ENCODE measurements at places on chromosomes 7 and 10. TPM values are rescaled to one million over a fixed set of nuclear protein-coding genes. Genes with fewer than 3 reads are reported as not detected.

Gene MDFIC
- 39.3 TPM for total RNA-seq

Gene VGF
- total RNA-seq, result under 0.01 TPM

Gene CYP2W1
- total RNA-seq, result not detected

Gene C10orf105
- not detected for total RNA-seq

Gene GIMAP6
- total RNA-seq, result not detected

Gene SEC23IP
- total RNA-seq, result 37.7 TPM

GRCh38 chr7:4819560-4820404 is 42.0 kb downstream of the PAPOLB start:
- DNase-seq, result no peak

DNA sequence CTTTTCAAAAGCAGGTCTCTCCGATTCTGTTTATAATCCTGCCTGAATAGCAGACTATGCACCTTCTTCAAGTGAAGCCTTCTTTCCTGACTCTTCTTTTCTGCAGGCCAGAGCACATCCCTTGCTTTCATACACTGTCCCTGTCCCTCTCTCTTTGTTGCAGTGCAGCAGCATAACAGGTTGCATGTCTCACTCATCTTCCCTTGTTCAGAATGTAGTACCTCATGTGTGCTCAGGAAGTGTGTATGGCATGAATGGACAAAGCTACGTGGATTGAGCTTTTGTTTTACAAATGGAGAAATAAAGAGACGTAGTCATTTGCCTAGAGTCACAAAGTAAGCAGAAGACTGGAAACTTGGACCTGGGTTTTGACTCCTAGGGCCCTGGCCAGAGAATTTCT is 68.0 kb downstream of the PTPRZ1 start:
- DNase-seq, result no peak

DNA sequence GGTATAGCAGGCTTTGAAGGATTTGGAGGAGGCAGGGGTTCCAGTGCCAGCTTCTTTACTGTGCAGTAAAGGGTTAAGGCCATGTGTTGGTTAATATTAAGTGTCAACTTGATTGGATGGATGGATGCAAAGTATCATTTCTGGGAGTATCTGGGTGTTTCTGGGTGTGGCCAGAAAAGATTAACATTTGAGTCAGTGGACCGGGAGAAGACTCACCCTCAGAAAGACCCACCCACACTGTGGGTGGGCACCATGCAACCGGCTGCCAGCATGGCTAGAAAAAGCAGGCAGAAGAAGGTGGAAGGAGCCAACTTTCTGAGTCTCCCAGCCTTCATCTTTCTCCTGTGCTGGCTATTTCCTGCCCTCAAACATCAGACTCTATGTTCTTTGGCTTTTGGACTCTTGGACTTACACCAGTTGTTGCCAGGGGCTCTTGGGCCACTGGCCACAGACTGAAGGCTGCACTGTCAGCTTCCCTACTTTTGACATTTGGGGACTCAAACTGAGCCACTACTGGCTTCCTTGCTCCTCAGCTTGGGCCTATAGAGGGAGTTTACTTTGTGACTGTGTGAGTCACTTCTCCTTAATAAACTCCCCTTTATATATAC is 6.8 kb upstream of the TRUB1 start:
- DNase-seq, result no peak

GRCh38 chr10:88537322-88537721 is 45.8 kb downstream of the RNLS start:
- no peak for DNase-seq

GRCh38 chr10:44320756-44321155 is 64.1 kb downstream of the CXCL12 start:
- DNase-seq, result no peak

- DNase-seq, result no peak
Observed at GRCh38 chr10:85602306-85602705, 764.3 kb downstream of the GRID1 start.

DNA sequence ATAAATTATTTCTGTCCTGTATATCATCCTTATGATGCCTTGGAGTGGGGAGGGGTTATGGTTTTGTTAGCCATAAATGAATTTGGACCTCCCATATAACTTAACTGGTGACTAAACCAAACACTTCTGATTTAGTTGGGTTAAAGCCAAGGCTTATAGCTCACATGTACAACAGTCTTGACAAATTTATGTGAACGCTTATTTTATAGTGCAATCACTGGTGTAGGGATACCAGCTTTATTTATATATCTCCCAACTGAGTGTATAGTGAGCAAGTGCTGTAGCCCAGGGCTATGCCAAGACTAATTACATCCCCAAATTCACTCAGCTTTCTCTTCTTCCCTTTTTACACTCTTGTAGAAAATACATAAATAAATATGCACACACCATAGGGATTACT is 956.2 kb downstream of the SORCS3 start:
- no peak for DNase-seq

GRCh38 chr10:104931612-104932134 is 290.6 kb downstream of the SORCS3 start:
- no peak for DNase-seq

GRCh38 chr10:24931236-24931635 is 21.2 kb downstream of the PRTFDC1 start:
- DNase-seq, result no peak

DNA sequence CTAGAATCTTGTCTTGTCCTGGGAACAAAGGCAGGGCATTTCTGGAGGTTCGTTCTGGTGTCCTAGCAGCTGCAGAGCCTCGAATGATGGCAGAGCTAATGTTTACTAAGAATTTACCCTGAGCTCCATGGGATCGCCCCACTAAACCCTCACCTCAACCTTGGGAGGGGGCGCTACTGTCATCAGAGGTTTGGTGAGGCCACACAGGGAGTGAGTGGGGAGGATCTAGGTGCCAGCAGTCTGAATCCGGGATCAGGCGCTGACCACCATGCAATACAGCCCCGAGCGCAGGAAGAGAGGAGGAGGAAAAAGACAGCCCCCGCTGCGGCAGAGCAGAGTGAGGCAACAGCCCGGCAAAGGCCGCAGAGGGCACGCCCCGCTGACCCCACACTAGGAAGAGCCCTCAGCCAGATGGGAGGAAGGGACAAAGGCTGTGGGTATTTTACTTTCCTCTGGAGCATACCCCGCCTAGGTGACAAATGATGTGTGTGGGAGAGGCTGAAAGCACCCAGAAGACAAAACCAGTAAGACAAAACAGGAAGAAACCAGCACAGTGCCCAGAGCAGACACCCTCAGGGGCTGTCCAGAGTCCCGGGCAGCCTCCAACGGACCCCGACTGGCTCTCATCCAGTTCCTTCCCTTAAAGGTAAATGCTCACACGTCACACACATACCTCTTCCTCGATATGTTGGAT is 103.5 kb downstream of the FAM53B start:
- DNase-seq, result peak; percentile 55

DNA sequence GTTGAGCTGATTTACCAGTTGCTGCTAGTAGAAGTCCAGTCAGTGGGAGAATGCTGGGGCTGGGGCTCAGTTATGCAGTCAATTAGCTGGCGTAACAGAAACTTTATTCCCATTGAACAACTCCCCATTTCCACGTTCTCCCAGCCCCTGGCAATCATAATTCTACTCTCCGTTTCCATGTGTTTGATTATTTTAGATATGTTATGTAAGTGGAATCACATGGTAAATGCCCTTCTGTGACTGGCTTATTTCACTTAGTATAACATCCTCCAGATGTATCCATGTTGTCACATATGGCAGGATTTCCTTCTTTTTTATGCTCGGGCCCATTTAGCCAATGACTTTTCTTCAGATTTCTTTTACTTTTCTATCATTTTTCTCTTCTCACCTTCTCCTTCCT is 61.1 kb upstream of the EXOC4 start:
- DNase-seq, result no peak

DNA sequence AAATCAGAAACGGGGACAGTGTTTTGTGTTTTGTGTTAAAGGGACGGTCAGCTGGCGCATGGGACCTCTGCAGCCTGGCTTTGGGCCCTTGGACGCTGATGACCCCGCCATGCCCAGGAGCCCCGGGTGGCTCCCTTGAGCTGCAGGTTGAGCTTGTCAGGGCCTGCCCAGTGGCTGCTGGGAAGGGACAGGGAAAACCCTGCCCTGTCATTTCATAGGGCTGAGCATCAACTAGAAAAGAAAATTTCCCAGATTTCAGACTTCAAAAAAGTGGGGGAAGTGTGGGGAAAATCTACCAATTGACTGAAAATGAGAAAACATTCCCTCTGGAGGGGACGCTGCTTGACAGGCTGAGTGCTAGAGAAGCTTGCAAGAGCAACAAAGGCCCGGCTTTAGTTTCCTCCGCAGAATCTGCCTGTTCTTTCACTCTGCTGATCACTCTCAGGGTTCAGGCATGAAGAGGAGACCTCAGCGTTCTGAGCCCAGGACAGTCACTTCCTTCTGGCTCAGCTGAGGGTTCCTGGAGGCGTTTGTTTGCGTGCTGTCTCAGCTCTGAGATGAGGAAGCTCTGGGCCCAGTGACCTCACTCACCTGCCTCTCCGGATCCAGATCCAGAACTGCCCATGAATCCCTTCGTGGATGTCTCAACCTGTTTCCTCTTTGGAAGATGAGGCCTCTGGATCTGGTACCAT is 18.6 kb upstream of the DNAJB6 start:
- no peak for DNase-seq

- peak; percentile 96 for DNase-seq
Observed at GRCh38 chr7:139853506-139854123, 24.6 kb downstream of the TBXAS1 start.

DNA sequence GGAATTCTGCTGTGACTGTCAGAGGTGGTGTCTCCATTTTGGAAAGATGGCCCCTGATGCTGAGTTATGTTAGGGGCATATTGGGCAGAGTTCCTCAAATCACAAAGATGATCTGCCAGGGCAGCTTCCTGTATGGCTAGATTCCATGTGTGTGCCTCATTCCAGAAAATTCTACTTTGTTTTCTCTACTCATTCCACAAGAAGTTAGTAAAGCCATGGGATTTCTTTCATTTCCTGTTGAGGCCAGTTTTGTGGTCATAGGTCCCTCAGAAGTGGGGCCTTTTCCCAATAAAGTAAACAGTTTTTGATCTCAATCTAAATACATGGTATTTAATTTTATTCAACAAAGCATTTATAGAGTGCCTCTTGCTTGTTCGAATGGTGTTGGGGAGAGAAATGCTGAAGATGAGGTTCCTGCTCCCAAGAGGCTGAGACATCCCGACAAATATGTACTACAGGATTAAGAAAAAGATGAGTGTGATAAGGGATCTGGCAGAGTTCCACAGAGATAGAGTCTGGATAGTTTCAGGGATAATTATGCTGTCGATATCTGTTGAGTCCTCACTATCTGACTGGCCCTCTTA is 33.0 kb downstream of the MINDY4 start:
- peak; percentile 91 for DNase-seq

DNA sequence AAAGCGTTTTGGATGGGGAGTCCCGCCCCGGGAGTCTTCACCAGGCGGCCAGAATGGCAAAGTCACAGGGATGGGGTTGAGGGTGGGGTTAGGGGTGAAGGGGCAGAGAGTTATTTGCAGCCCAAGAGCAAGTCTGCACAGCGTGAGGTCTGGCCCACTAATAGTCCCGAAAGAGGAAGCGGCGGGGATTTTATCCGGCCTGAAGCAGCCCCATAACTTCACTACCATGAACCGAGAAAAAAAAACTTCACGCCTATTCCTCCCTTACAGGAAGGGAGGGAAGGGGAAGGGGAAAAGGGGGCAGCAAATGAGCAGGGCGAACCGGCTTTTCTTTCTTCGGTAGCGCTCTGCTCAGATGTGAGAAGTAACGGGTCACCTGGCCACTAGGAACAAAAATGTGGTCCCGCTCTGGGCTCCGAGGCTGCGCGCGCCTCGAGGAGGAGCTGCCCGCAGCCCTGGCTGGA is 712 bp downstream of the ITPRIP start:
- DNase-seq, result peak; percentile 55

Data from fibroblast of villous mesenchyme (primary cell).